ENCODE measurements at places on chromosomes 4 and X.

GRCh38 chrX:105468741-105469140, 248.2 kb upstream of the TEX13A start:
- no peak for DNase-seq

- no peak for DNase-seq
Observed at GRCh38 chr4:57055886-57056285, 54.3 kb downstream of the IGFBP7 start.

GRCh38 chr4:140645614-140646412, 77.1 kb upstream of the UCP1 start:
- DNase-seq, result peak; percentile 1

DNA sequence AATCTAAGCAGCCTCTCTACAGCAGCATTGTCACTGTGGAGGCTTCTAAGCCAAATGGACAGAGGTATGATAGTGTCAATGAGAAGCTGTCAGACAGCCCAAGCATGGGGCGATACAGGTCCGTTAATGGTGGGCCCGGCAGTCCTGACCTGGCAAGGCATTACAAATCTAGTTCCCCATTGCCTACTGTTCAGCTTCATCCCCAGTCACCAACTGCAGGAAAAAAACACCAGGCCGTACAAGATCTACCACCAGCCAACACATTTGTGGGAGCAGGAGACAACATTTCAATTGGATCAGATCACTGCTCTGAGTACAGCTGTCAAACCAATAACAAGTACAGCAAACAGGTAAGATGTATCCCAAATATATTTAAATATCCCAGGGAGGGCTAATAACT, 4.1 kb downstream of the PCDH7 start:
- DNase-seq, result no peak

- no peak for DNase-seq
Observed at GRCh38 chr4:86938771-86939520, 4.1 kb downstream of the AFF1 start.

GRCh38 chr4:184432127-184432922, 42.0 kb downstream of the IRF2 start:
- no peak for DNase-seq

GRCh38 chrX:9897761-9898161, 69.4 kb upstream of the CLDN34 start:
- DNase-seq, result no peak

DNA sequence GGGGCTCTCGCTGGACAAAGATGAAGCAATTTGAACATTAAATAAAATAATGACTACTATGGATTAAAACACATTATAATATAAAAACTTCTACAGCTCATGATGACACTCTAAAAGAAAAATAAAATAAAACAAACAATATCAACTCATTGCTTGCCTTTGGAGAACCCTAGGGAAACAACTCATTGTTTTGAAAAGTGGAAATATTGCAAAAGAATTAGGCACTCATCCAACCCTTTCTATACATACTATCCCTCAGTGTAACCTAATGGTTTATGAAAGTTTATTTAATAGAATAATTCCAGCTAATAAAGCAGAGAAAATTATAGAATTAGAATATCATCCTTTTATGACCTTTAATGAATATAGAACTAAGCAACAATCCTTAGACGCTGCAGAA, 718 bp downstream of the RAB40A start:
- DNase-seq, result no peak

GRCh38 chr4:121680571-121680970, 16.2 kb downstream of the ANXA5 start:
- no peak for DNase-seq

DNA sequence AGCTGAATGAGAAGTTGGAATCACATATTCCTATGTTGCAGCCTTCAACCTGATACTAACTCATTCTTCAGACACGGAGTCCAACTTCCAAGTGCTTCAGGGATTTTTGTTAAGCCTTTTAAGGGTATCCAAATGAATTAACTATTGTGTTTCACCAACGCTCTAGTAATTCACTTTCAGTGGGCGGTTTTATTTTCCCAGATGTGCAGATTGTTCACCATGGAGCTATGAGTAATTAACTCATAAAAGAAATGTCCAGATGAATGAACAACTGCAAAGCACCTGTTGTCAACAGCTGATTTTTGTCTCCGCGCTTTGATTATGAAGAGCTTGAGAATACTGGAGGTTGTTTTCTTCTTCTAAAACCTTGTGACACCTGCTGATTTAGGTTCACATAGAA, 187.6 kb downstream of the CBR4 start:
- DNase-seq, result no peak

GRCh38 chrX:45554736-45555135, 354.1 kb upstream of the DIPK2B start:
- no peak for DNase-seq

- no peak for DNase-seq
Observed at GRCh38 chrX:124392794-124393193, 46.4 kb downstream of the SH2D1A start.

- DNase-seq, result no peak
Observed at GRCh38 chrX:40073439-40074054, 24.2 kb downstream of the BCOR start.

- DNase-seq, result no peak
Observed at GRCh38 chrX:144637731-144638130, 609.6 kb upstream of the SPANXN1 start.

- no peak for DNase-seq
Observed at GRCh38 chr4:51890760-51891159, 47.8 kb downstream of the DCUN1D4 start.

DNA sequence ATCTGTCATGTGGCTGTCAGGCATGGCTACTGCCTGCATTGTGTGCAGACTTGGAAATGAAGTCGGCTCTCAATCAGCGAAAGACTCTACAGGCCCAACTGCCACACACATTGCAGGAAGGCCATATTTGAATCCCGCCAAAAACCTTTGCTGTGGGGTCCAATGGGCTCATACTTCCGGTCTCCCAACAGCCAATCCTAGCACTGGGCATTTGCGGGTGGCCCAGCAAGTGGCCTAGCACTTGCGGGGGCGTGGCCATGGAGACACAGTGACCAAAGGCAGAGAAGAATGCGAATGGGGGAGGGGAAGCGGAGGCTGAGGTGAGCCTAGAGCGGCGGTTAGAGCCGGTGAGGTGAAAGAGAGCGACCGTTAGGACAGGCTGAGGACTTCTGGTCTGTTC, at the start of gene OTUD6A:
OTUD6A (plus strand) TSS at position 382 of the 400 bp plus-strand sequence. CDS start 68 bp downstream, outside the sequence.
- no peak for DNase-seq

- DNase-seq, result peak; percentile 71
Observed at GRCh38 chr4:36351082-36351666, 69.8 kb downstream of the DTHD1 start.

DNA sequence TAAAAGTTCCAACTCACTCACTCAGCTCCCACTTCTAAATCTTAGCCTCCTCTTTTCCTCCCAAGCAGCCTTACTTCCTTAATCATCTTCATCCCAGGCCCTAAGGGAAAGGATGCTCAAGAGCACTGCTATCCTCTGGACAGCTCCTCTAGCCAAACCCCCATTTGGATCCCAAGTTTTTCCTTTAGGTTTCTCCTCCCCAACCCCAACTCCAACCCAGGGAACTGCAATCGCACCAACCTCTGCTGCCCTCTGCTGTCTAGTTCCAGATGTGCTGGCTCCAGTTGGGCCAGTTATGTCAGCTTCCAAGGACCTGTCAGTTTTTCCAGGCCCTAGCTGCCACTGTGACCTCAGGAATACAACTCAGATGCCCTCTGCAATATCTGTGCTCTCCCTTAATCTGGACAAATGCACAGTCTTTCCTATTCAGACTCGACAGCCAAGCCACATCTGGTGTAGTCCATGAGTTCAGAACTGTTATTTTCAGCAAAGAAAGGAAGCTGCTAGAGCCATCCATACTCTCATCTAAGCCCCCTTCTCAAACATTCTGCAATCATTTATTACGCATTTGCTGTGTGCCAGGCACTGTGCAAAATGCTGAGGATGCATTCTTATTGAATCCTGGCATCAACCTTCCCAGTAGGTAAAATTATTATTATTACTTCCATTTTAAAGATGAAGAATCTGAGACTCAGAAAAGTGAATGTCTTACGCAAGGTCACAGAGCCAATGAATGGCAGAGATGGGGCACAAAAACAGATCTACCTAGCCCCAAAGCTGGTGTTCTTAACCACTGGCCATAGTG, 12.3 kb upstream of the XPNPEP2 start:
- peak; percentile 37 for DNase-seq

DNA sequence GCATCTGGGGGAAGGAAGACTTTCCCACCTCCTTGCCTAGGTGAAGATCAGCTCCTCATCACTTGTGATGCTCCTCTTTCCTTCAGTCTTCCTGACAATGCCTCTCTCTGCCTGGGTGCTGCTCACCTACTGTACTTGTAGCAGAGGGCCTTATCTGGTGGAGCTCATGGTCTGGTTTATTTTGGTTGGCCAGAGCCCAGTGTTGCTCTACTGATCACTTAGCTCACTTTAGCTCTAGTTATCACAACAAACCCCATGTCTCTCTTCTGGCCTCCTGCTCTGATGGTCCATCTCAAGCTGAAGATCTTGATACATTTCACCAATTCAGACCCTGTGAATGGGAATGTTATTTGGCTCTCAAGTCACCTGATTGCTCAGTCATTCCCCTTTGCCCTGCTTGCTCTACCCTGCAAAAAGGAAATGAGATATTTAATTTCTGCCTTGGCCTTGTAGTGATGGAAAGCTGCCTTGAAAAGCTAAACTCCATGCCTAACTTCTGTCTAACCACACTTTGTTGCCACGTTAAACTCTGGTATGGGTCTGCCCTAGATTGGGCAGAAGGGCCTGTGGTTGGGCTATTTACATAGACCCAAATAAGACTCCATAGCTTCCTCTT, 30.3 kb upstream of the ADH1C start:
- no peak for DNase-seq

DNA sequence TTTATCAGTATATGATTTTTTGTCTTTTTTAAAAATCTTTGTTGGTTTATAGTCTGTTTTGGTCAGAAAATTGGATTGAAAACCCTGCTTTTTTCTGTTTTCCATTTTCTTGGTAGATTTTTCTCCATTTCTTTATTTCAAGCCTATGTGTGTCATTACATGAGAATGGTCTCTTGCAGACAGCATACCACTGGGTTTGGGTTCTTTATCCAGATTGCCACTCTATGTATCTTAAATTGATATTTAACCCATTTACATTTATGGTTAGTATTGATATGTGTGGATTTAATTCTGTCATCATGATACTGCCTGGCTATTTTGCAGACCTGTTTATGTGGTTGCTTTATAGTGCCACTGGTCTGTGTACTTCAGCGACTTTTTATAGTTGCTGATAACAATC, 239.9 kb upstream of the NDST4 start:
- no peak for DNase-seq

DNA sequence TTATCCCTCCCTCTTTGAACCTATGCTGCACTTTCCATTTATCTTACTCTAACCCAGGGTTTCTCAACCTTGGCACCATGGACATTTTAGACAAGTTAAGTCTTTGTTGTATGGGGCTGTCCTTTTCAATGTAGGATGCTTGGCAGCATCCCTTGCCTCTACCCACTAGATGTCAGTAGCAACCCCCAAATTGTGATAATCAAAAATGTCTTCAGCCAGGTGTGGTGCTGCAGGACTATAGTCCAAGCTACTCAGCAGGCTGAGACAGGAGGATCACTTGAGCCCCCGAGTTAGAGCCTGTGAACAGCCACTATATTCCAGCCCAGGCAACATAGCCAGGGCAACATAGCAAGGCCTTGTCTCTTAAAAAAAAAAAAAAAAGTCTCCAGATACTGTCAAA, 7.0 kb downstream of the LRCH2 start:
- no peak for DNase-seq

DNA sequence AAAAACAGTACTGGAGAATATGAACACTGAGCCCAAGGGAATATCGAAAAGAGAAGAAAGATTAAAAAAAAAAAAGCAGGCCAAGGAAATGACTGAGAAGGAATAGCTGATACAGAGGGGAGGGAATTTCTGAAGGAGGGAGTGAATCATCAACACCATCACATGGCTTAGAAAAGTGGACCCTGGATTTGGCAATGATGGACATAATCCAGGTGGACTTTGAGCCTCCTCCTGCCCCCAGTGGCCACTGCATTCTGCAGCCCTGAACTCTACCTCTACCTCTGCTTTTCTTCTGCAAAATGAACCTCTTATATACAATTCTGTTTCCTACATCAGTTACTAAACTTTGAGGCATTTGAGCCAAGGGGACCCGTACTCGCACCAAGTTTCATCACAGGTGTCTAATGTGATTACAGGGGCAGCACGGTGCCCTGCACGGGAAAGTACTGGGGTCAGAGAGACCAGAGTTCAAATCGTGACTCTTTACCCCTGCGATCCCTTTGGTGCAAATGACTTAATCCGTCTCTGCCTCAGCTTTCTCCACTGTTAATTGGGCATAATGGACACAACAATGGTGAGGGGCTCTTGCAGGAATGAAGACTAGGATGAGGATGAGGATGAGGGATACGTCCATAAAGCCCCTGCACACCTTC, 1.1 kb downstream of the OCIAD2 start:
- DNase-seq, result no peak

GRCh38 chr4:159229164-159229563, 126.3 kb downstream of the RAPGEF2 start:
- DNase-seq, result no peak

DNA sequence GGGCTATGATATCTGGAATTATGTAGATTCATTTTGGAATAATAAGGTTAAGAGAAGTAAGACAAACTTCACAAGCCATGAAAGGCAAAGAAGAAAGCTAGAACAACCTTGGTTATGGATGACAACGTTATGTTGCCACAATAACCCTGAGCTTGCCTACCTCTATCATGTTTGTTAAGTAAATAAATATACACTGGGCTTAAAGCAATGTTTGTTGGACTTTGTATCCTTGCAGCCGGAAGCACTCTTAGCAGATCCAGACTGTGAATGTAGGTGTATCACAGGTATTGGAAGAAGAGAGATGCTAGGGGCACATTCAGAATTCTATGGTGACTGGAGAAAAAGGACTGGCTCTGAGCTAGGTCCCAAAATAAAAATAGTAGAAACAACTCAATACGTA, 214.4 kb downstream of the HS3ST1 start:
- DNase-seq, result no peak

DNA sequence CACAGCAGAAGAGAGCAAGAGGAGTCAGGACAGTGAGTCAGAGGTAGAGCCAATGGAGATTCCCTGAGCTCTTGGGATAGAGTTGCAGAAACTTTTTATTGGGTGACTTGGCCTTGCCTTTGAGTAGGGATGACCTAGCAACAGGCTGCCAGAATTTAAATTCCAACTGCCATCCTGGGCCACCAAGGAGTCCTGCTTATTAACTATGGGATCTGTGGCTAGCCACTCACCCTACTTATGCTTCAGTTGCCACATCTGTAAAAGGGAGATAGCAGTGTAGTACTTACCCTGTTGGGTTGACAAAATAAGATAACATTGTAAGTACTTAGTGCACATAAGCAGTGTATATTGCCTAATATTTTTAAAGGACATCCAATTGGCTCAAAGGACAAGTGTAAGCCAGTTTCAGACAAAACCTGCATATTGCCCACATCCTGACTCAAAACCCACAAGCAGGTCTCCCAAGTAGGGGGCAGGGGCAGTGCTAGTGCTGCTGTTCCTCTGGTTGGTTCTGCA, 43.5 kb upstream of the TMEM164 start:
- no peak for DNase-seq

All from hippocampal formation (tissue), 2 donors.